ENCODE measurements at places on chromosomes 13 and 19.

DNA sequence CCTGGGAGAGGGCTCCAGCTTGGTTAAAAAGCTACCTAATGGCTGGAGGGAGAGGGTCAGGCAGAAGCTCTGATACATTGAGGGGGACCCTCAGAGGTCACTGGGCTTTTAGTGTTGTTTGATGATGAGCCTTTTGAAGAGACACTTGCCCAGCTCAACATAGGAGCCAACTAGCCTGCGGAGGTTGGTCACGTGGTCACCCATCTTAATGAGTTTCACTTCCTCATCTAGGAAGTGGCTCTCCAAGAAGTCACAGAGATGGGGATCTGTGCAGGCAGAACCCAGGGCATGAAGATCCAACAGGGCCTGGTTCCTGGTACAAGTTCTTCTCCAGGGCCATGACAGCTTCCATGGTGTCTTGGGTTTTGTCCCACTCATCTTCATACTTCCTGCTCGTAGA lies 33.4 kb downstream of the IPO5 start:
- no peak for DNase-seq

DNA sequence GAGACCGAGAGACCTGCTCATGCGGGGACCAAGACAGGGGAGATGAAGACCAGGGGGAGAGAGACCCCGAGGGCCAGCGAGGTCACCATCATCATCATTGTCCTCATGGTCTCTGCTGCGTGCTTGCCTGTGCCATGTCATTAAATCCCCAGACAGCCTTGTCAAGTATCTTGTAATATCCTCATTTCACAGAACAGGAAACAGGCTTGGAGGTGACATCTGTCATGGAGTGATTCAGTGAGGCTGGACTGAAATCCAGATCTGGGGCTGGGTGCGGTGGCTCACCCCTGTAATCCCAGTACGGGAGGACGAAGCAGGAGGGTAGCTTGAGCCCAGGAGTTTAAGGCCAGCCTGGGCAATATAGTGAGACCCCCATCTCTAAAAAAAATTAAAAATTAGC lies 5.9 kb upstream of the NANOS2 start:
- no peak for DNase-seq

- DNase-seq, result no peak
Measured at GRCh38 chr19:46554161-46554560, 47.0 kb upstream of the CALM3 start.

GRCh38 chr13:113305208-113305607 lies 8.2 kb downstream of the LAMP1 start:
- DNase-seq, result no peak

- DNase-seq, result no peak
Measured at GRCh38 chr19:12689581-12690216, 1.9 kb downstream of the GNG14 start.

GRCh38 chr13:64293923-64294322 lies 2878.3 kb upstream of the PCDH20 start:
- no peak for DNase-seq

GRCh38 chr13:112619730-112620631 lies 32.0 kb upstream of the TUBGCP3 start:
- DNase-seq, result no peak

DNA sequence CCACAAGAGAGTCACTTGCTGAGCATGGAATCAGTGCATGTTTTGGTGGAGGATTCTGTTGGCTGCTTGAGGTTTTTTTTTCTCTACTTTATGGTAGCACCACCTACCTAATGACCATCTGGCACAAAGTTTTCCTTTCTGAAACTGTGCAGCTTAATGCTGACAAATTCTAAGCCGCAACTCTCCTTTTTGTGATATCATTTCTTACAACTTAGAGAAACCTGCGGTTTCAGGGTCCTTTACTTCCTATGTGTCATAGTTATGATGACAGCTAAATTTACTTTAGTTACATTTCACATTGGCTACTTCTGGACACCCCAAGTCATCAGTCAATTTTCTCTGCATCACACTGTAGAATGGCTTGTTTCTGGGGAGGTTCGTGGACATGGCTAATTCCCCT lies 115.4 kb upstream of the TMTC4 start:
- no peak for DNase-seq

DNA sequence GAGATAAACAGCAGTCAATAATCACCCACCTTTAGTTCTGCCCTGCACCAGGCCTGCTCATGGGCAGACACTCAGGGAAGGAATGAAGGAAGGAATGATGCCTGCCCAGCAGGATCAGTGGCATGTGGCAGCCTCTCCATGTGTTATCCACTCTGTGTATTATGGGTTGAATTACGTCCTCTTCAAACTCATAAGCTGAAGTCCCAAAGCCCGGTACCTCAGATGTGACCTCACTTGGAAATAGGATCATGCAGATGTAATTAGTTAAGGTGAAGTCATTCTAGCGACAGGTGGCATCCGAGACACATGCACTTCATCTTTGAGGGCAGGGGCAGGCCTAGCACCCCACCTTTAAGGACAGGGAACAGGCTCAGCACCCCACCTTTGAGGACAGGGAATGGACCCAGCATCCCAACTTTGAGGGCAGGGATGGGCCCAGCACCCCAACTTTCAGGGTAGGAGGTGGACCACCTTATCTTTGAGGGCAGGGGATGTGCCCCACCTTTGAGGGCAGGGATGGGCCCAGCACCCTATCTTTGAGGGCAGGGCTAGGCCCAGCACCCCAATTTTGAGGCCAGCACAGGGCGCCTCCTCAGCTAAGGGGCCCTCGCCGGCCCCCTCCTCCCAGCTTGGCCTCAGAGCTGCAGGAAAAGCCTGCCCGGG lies 127.6 kb downstream of the URI1 start:
- DNase-seq, result no peak

- DNase-seq, result no peak
Measured at GRCh38 chr19:18903156-18904037, 7.4 kb upstream of the CERS1 start.

- DNase-seq, result no peak
Measured at GRCh38 chr13:93230261-93230855, 3.8 kb downstream of the GPC6 start.

DNA sequence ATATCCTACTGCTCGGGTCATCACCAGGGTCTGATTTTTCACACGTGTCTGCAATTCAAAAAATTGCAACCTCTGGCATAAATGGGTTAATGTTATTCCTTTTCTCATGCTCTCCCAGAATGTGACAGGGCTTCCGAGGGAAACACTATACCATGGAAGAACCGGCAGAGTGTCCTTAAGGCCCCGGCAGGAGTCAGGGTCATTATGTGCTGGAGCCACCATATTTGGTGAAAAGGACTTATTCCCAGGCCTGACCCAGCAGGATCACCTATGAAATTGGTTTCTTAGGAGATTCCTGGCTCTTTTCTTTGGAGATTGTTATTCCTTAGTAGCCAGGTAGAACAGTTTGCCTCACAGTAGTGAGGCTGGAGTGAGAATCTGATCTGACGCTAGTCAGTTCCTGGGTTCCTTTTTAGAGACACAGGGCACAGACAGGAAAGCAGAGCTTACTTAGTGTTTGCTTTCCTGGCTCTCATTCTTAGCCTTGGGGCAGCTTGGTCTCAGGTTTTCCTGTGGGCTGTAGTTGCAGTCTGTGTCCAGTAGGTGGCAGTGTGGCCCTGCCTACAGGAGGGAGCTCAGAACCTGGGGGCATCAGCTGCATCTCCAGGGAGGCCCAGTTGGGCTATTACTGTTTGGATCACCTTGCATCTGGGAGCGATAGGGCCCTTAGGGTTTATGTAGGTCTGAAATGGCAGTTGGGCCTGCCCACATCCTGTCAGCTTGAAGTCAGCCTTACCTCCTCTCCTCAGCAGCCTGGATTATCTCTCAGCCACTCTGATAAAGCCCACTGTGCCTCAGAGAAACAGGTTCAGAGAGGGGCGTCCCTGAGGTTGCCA lies 12.4 kb downstream of the SNRNP70 start:
- DNase-seq, result peak; percentile 69

- DNase-seq, result no peak
Measured at GRCh38 chr13:27954406-27954851, 14.7 kb downstream of the CDX2 start.

DNA sequence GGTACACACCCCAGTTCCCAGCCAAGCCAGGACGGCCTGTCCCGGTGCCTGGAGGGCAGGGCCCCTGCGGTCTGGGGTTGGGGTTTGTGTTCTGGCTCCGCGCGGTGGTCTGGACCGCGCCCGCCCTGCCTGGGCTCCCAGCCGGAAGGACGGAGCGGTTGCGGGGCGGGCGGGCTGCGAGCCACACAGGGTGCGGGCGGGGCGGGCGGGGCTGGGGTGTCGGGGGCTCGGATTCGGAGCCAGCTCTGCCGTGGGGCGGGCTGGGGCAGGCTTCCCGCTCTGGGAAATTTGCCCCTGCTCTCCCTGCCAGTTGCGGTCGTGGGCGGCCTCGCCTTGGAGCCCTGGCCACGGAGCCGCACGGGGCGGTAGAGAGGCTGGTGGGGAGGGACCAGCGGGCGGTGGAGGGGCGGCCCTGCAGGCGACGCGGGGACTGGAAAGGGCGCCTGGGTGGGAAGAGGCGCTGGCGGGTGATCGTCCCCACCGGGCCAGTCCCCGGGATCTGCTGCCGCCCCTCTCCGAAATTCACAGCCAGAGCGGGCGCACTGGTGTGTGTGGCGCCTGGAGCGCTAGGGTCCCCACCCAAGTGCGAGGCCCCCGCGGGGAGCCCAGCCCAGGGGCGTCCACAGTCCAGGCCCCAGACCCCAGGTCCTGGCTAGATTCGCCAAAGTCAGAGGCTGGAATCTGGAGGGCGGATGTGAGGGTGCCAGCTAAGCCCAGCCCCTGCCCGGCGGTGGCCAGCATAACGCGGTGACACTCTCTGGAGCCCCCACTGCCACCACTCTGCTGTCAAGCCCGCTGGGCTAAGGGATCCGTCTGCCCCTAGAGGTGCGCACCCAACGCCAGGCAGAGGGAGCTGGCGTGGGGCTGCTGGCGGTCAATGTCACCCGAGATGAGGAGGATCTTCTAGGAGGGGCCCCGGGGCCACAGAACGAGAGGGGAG lies 11.0 kb upstream of the ZNF492 start:
- DNase-seq, result peak; percentile 15

DNA sequence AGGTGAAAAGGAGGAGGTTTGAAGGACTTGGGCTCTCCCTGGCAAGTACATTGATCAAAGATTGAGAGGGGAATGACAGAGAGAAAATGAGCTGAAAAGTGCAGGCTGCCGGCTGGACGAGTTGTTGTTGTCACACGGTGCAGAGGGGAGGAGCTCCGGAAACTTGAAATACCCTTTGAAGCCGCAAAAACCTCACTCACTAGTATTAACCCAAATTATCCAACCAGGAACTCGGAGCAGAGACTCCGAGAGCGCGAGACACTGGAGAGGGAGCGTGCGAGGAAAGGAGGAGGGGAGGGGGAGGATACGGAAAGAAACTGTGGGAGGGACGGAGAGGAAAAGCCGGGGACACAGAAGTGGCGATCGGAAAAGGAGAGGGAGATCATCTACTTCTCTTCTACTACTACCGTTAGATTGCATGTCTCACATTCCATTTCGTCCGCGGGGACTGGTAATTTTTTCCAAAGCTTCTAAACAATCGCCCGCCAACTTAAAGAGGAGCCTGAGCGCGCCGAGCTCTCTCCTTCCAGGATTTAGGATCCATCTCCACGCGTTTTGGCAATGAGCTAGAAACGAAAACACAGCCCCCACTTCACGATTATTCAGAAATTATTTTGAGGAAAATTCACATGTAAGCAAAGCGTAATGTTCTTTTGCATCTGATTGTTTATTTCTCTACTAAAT lies at the start of gene DACH1:
TSS of gene DACH1 (minus strand) at position 74 of the 684 bp plus-strand sequence.
- DNase-seq, result peak; percentile 78

DNA sequence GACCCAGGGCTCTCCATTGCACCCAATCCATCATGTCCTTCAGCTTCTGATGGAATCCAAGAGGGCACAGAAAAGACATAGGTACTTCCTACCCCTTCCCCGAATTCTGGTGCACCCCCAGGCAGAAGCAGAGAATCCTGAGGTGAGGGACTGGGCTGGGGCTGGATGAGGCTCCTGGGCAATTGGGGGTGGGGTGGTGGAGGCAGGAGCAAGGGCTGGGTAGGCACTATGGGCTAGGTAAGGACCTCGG lies 2.7 kb upstream of the KCNC3 start:
- DNase-seq, result no peak

GRCh38 chr19:5971714-5972354 lies 6.1 kb downstream of the RANBP3 start:
- DNase-seq, result no peak

- DNase-seq, result no peak
Measured at GRCh38 chr19:10115392-10116084, 4.0 kb downstream of the P2RY11 start.

DNA sequence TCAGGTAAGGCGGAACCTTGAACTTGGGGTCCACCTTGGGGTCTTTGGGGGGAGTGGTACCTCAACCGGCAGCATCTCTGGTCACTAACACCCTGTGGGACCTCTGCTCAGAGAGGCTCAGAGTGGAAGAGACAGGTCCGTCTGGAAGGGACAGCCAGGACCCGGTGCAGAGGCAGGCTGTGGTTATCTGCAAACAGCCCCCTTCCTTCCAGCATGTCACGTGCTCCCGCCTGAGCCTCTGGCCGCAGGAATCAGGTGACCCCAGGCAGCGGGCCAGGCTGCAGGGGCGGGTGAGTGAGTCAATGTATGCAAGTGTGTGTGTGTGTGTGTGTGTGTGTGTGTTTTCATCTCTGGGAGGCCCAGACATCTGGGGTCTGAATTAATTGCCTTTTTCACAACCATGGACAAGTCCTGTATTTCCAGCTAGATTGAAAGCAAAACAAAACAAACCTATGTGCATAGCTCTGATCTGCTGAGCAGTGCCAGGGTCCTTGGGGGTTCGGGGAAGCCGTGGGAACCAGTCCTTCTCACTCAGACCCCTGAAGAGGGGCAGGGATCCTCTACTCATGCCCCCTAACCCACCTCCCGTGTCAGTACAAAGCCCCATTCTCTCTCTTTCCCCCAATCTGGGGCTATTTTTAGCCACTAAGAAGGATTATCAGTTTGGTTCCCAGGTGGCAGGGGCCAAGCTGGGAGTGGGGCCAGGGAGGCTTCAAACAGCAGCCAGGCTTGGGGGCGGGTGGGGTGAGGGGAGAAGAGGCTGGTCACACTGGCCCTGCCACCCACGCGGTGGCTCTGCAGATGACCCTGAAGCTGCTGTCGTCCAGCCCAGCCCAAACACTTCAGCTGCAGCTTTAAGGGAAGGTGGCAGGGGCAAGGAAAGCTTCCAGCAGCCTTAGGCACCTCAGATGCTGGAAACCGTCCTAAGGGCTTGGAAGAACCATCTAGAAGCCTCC lies 31.4 kb downstream of the CERS4 start:
- peak; percentile 85 for DNase-seq

DNA sequence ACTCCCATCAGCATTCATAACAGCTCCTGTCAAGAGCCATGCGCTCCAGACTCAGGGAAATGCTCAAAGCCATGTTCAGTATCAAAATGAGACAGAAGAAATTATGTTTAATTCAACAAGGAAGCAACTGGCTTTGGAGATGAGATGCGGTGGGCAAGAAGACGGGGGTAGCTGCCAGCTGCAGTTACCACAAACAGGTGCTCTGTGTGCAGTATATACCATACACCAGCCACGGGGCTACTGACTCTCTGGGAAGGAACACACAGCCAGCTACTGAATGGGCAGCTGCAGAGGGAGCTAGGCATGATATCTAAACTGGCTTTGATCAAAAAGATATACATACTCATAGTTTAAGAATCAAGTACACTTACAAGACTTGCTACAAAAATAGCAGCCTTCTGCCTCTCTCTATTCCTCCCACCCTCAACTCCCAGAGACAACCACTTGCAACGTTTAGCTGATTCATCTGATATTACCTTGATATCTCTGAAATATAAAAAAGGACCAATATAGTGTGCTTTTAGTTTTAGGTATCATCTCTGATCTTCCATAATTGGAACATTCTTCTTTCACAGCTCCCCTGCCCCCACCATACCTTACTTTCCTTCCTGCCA lies 593.0 kb downstream of the UQCRFS1 start:
- DNase-seq, result no peak

Measured in hindlimb muscle (tissue), 1 donor.